ENCODE measurements at places on chromosomes 3 and 15. TPM values are rescaled to one million over a fixed set of nuclear protein-coding genes. Genes with fewer than 3 reads are reported as not detected.

ZNF197 gene
- 17.5 TPM for total RNA-seq

ARRDC4 gene
- 35.3 TPM for total RNA-seq

AGBL1 gene
- total RNA-seq = not detected

P2RY14 gene
- 0.24 TPM for total RNA-seq

FEZF2 gene
- total RNA-seq = not detected

PLOD2 gene
- 148 TPM for total RNA-seq

IQCF6 gene
- total RNA-seq = not detected

DNA sequence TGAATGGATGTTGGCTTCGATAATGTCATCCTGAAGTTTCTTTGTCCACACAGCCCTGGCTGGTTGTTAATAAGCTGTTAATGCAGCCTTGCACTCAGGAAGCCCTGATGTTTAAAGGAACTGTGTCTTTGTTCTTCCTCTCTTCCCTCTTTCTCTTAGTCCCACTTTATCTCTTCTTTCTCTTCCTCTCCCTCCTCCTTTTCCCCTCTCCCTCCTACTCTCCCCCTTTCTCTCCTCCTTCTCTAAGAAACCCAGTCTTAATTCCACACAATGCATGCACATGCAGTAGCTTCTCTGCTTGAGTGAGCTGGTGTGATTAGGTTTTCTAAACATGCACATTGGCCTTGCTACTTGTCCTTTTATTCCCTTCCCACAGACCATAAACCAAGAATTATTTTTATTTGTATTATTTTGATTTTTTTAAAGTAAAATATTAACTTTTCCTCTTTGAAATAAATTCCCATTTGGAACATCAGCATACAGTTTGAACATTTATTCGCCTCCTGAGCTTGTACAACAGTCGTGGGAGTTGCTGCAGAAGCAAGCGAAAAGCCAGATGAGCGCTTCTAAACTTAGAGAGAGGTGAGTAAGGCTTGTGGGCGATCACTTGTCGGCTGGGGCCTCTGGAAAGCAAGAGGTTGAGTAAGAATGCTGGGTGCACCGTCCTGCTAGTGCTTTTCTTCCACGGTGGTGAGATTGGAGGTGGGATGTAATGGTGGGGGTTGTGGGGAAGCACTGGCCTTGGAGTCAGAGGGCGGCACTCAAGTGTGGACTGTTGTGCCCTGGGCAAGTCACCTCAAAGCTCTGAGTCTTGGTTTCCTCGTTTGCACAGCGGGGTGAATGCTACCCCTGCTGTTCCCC lies 7.2 kb downstream of the GHRL start:
- no peak for DNase-seq

GRCh38 chr3:113140876-113141275 lies 70.5 kb upstream of the BOC start:
- no peak for DNase-seq

- no peak for DNase-seq
Observed at GRCh38 chr15:26854435-26854834, 12.4 kb upstream of the GABRA5 start.

GRCh38 chr3:30011237-30011803 lies 595.1 kb upstream of the TGFBR2 start:
- no peak for DNase-seq

DNA sequence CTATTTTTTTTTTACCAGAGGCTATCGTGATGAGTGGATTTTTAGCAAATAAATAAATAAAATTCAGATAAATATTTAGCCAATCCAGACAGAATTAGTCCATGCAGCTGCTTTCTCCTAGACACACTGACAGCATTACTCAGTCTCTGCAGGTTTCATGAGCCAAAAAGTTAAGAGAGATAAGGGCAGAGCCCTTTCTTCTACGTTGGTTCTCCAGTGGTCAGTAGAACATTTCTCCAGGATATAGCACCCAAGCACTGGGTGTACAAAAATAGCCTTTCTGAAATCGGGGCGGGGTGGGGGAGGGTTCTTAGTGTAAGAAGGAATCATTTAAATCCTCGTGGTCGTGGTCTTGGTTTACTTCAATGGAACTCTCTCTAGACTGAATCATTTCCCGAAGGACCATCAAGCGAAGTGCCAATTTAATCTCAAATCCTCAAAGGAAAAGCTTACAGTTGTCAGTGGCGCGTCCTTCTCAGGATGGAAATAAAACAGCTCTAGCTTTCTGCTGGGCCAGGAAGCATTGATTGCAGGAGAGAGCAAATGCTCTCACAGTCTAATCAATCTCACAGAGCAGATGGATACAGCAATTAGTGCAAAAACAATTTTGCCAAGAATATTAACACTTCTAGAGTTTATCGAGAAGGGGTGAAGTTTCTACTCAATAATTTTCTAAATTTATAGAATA lies 86.2 kb downstream of the SATB1 start:
- no peak for DNase-seq

DNA sequence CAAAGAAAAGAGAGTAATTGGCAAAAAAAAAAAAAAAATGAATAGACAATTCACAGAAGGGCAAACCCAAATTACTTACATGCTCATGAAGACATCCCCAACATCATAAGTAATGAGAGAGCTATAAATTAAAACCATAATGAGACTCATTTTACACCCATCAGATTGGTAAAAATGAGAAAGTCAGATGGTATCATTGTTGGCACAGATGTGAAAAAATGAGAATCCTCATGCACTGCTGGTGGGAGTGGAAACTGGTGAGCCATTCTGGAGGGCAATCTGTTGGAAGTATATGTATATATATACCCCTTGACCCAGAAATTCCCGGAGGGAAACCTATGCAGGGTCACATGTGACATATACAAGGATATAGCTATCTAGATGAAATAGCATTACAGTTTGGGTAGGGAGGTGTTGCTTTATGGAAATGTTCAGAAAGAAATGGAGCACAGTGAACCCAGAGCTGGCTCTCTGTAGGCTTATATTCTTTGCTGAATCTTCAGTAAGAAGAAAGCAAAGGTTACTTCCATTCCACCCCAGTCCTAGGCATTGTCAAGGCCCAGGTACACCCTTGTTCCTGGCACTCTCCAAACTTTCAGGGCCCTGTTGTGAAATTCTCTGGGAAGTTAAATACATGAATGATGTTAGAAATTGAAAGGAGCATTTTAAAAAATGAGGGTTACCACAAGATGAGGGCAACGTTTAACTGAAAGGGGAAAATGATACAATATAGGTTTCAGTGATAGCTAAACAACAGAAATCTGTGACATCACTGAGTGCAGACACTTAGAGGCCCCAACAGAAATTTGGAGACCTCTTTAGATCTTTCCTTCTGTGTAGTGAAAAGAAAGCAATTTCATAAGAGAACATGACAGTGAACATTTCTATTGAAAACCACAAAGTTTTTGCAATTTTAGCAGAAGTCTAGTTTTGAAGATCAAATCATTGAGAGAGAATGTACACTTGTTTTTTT lies 132.7 kb upstream of the TPRG1 start:
- no peak for DNase-seq

GRCh38 chr3:23567917-23568316 lies 237.8 kb upstream of the UBE2E1 start:
- no peak for DNase-seq

GRCh38 chr3:54882129-54882833 lies 45.6 kb downstream of the LRTM1 start:
- DNase-seq = peak; percentile 51

- DNase-seq = peak; percentile 60
Observed at GRCh38 chr3:33883538-33883950, 85.1 kb downstream of the PDCD6IP start.

- DNase-seq = no peak
Observed at GRCh38 chr3:41523897-41524296, 324.6 kb downstream of the CTNNB1 start.

GRCh38 chr3:51304230-51304629 lies 80.9 kb upstream of the MANF start:
- no peak for DNase-seq

Measured in hepatocyte (in vitro differentiated cells).